ENCODE measurements at places on chromosomes 2 and 18.

- DNase-seq: no peak
These were observed 213.4 kb upstream of the STK17B start for GRCh38 chr2:196384729-196385128.

DNA sequence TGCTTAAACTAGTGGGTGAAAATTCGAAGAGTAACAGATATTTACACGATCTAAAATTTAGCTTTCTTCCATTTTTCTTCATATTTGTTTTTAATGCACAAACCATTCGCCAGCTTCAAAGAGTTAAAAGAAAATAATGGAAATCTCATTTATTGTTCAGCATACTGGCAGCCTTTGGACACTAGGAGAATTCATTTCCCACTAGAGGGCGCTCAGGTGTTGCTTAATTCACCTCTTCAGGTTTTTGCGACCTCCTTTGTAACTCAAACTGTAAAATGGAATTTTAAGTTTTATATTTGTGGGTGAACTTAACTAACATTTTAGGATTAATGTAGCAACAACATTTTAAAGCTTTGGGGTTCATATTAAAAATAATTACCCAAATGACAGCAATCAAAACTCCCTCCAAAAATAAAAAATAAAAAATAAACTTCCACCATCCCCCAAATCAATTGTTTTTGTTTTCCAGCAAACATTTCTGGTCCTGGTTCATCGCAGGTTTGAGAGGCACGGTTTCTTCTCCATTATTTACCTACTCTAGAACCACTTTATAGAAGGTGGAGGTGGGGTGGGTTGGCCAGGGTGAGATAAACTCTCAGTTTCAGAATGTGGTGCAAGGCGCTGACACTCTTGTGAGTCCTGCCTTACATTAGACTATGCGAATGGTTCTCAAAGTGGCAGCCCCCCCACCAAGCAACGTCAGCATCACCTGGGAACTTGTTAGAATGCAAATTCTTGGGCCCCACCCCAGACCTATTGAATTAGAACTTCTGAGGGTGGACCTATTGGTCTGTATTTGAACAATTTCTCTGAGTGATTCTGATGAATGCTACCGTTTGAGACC lies 24.7 kb upstream of the PNPT1 start:
- no peak for DNase-seq

DNA sequence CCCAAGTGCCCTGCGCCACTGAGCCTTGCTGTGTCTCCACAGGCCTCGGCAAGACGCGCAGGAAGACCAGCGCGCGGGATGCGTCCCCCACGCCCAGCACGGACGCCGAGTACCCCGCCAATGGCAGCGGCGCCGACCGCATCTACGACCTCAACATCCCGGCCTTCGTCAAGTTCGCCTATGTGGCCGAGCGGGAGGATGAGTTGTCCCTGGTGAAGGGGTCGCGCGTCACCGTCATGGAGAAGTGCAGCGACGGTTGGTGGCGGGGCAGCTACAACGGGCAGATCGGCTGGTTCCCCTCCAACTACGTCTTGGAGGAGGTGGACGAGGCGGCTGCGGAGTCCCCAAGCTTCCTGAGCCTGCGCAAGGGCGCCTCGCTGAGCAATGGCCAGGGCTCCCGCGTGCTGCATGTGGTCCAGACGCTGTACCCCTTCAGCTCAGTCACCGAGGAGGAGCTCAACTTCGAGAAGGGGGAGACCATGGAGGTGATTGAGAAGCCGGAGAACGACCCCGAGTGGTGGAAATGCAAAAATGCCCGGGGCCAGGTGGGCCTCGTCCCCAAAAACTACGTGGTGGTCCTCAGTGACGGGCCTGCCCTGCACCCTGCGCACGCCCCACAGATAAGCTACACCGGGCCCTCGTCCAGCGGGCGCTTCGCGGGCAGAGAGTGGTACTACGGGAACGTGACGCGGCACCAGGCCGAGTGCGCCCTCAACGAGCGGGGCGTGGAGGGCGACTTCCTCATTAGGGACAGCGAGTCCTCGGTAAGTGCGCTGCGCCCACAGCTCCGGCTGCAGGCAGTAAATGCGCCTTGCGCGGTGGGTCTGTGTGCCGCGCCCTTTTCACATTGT lies 136.8 kb downstream of the NCK2 start:
- DNase-seq: no peak

GRCh38 chr18:72246076-72246475 lies 298.1 kb downstream of the CBLN2 start:
- no peak for DNase-seq

- DNase-seq: no peak
These were observed 590.7 kb downstream of the FBXO15 start for GRCh38 chr18:73556904-73557303.

DNA sequence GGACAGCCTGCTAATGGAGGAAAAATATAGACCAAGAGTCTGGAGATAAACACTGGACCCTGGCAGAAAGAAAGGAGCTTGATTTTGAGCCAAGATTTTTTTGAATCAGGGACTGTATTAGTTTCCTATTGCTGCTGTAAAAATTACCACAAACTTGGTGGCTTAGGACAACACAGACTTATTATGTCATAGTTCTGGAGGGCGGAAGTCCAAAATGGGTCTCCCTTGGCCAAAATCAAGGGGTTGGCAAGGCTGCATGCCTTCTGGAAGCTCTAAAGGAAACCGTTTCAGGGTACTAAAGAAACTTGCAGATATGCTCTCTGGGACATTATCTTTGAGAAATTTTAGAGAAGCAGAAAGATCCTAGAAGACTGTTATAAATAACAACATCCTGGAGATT lies 140.1 kb downstream of the BABAM2 start:
- no peak for DNase-seq

- no peak for DNase-seq
These were observed 197.4 kb upstream of the FAM98A start for GRCh38 chr2:33796511-33796910.

GRCh38 chr2:109279243-109279860 lies 150.3 kb downstream of the SH3RF3 start:
- no peak for DNase-seq

DNA sequence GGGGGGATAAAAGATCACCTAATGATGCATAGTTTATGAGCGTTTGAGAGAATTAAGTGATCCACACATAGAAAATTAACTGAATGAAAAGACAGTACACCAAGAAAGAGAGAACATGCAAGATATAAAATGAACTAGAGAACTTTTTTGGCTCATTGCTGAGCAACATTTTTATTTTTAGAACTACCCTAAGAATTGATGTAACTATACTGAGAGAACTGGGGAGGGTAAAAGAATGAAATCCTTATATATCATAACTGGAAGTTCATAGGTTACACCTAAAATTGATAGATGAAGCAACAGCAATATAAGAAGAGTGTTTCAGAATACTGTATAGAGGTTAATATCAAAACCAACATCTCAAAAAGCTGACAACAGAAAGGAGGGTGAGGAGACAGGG lies 55.6 kb downstream of the USP34 start:
- DNase-seq: no peak

GRCh38 chr2:96912346-96913116 lies 42.7 kb upstream of the SEMA4C start:
- DNase-seq: no peak

GRCh38 chr2:19790291-19790690 lies 111.5 kb downstream of the TTC32 start:
- no peak for DNase-seq

- DNase-seq: no peak
These were observed 92.7 kb downstream of the XRCC5 start for GRCh38 chr2:216201692-216202306.

GRCh38 chr2:218857371-218858137 lies 2.1 kb upstream of the WNT6 start:
- DNase-seq: no peak

GRCh38 chr2:3536682-3537632 lies 17.6 kb upstream of the ADI1 start:
- DNase-seq: no peak

DNA sequence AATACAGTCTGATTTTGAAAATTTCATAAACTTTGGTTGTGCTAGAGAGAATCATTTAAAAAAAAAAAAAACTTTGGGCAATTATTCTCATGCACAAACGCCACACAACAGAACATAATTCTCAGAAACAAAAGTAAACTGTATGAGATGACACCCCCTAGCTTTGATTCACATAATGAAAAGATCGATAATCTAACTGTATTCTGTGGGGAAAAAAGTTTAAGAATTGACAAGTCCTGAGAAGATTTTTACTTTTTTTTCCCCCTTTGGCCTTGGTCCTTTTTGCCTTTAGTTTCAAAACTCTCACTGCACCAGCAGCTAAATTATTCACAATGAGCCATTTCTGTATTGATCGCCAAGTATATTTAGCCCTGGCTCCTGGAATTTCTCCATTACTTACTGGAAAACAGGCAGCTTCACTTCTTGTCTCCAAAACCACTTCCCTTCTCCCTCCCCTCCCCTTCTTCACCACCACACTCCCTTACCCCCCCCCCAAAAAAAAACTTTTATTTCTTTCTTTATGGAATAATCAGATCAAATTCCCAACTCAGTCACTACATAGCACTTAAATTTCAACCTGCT lies 2.0 kb downstream of the IKZF2 start:
- no peak for DNase-seq

DNA sequence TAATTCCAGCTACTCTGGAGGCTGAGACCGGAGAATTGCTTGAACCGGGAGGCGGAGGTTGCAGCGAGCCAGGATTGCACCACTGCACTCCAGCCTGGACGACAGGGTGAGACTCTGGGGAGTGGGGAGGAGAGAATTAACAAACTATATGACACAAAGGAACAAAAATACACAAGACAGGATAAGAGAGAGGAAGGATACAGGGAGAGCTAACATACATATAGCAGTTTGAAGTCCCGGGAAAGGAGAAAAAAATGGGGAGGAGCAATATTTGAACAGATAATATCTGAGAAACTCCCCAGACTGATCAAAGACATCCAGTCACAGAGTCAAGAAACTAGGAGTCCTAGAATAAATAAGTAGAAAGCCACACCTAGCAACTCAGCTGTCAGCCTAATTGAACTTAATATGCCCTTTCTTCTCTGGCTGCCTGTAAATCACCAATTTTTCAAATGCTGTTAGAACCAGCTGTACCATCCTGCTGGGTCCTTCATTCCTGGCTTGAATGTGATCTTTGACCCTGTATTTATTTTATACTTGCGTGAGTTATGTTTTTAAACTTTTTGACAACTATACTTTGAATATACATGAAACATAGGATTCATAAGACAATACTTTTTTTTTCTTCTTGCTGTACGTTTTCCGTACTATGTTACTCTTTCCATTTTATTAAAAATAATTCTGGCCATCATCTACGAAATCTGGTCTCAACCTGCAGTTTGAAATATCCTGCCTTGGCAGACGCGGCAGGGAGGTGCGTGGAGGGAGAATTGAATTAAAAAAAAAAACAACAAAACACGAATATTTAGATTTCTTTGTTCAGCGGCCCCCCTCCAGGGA lies 876 bp upstream of the CYP27A1 start:
- no peak for DNase-seq

DNA sequence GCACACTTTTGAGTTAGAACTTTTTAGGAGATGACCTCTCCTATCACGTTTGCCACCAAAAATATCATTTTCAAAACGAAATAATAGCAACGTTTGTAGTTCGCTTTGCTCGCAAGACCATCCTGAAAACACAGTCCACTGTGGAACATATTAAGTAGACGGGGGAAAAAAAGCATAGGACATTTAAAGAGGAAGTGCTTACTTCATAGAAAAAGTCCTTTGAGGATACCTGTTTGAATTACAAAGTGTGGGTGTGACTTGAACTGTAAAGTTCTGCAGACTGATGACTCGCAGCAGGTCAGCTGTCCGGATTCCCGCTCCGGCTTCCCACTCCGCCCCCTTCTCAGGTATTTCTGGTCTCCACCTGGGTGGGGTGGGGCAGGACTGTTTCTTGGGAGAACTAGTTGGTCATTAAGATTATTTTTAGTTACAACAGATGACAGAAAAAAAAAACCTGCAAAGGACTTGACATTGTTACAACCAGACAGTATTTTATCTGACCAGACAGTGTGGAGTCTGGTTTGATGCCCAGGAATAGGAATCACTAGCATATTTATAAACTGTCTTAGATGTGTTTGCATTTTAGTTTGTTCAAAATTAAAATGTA lies 13.3 kb downstream of the CNOT11 start:
- no peak for DNase-seq

- no peak for DNase-seq
These were observed 70.9 kb downstream of the PIEZO2 start for GRCh38 chr18:11078491-11078890.

- DNase-seq: peak; percentile 32
These were observed 146.3 kb downstream of the RTN4 start for GRCh38 chr2:54903736-54904554.

DNA sequence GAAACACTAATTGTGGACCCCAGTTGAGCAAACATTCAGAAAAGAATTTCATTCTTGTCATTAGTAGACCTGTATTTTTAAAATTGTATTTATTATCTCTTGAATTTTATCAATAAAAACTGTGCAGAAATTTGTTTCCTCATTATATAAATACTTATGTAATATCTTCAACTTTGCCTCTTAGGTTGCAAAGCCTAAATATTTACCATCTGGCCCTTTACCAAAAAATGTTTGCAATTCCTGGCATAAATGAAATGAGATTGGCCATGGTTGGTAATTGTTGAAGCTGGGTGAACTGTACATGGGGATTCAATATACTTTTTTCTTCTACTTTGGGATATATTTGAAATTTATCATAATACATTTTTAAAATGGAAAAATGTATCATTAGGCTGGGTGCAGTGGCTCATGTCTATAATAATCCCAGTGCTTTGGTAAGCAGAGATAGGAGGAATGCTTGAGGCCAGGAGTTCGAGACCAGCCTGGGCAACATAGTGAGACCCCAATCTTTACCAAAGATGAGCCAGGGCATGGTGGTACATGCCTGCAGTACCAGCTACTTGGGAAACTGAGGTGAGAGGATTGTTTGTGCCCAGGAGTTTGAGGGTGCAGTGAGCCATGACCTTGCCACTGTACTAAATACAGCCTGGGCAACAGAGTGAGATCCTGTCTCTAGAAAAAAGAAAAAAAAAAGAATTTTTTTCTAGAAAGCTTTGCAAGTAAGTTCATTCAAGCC lies 89.0 kb downstream of the SLC66A3 start:
- no peak for DNase-seq

- DNase-seq: no peak
These were observed 4.5 kb downstream of the SLC19A3 start for GRCh38 chr2:227713291-227713690.

DNA sequence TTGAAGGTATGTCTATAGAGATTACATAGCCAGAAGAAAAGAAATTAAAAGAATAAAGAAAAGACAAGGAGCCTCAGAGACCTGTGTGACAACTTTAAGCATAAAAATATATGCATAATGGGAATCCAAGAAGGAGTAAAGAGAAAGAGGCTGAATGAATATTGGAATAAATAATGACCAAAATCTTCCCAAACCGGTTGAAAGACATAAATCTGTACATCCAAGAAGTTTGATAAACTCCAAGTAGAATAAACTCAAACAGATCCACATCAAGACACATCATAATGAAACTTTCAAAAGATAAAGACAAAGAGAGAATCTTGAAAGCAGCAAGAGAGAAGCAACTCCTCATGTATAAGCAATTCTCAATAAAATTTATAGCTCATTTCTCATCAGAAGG lies 132.4 kb upstream of the ZNF516 start:
- no peak for DNase-seq

- DNase-seq: no peak
These were observed 801 bp downstream of the OSR1 start for GRCh38 chr2:19357402-19358241.
